ENCODE measurements at places on chromosomes 6 and 20.

DNA sequence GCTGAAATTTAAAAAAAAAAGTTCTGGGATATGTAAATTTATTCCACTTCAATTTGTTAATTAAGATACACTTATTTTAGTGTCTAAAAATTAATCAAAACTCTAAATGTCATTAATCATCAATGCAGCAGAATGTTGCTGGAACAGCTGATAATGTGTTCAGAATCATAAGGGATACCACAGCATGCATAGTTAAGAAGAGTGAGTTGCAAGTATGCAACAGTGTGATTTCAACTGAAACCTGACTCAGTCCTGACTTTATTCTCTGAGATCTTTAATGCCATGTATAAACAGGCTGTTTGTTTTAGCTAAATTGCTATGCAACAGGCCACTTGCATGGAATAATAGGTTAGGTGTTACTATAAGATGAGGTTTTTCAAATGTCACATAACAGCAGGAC lies 1.4 kb downstream of the GRIK2 start:
- no peak for DNase-seq

DNA sequence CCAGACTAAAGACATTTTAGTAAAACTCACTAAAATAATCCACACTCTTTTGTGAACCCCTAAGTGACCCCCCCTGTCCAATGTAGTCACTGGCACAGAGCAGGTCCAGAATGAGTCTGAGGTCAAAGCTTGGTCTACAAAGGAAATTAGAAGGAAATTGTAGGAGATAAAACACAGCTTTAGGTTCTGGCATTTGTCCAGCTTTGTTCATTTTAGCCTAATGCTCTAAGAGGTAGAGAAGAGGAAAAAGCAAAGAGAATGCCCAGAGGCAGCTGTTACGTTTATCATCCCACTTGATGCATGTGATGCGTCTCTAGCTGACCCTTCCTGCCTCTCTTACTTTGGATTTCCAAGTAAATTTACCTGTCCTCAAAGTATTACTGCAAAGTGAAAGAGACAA lies 62.5 kb downstream of the CNKSR3 start:
- DNase-seq, result no peak

DNA sequence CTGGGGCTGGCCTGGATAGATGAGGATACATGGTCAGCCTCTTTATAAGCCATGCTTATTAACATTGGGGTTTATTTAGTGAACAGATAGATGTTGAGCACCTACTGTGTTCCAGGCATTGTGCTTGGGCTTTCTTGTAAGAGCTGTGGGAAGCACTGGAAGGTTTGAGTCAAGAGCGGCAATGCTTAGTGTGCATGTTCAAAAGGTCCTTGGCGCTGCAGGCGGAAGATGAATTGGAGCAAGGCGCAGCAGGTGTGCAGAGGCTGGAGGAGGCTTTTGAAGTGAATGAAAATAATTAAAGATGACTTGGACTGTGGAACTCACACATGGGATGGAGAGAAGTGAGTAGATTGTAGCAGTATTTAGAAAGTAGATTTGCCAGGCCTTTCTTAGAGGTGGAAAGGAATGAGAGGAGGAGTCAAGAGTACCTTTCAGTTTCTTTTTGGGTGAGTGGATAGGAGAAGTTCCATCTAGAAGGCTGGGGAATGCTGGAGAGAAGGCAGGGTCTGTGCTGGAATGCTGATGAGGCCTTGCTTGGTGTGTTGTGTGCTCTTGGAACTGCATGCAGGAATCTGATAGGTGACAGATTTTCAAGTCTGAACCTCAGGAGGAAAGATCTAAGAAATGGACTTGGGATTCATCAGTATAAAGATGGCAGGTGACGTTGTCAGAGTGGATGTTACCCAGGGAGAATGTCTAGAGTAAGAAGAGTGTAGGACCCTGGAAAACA lies 26.4 kb downstream of the SNX9 start:
- DNase-seq, result no peak

- no peak for DNase-seq
Measured at GRCh38 chr6:25219216-25219916, 59.8 kb upstream of the CARMIL1 start.

DNA sequence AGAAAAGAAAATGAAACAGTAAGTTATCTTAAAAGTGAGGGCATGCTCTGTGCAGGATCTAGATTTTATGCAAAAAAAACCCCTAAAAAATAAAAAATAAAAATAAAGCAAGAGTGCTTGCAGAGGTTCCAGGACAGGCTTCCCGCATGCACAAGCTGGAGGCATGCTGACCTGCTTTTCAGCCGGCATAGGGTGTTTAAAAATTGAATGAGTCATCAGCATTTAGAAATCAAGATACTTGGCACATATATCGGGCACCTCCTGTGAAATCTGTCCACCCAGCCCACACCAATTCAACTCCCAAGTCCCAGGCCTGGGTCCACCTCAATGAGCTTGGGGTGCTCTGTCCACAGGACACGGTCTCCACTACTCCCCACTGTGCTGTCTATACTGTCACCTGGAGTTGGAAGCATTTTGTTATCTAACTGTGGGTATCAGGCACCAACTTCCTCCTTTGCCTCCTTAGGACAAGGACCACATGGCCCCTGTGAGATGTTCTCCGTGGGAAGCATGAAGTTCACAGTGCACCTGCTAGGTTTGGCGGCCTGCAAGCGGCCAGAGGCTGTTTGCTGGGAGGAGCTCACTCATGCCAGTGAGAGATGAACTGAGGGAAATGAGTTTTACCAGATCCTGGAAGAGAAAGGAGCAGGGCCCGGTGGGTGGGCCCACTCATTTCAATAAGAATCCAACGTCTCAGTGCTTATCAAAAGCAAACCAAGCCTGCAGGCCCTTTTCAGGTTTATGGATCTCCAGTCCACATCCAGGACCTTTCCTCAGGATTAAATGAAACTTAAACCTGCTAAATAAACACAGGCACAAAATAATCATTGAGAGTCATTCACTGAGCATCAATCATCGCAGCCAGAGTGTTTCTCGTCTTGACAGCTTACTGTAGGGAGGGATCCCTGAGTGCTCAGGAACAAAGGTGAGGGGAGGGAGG lies 121.1 kb downstream of the FOXA2 start:
- DNase-seq, result no peak

DNA sequence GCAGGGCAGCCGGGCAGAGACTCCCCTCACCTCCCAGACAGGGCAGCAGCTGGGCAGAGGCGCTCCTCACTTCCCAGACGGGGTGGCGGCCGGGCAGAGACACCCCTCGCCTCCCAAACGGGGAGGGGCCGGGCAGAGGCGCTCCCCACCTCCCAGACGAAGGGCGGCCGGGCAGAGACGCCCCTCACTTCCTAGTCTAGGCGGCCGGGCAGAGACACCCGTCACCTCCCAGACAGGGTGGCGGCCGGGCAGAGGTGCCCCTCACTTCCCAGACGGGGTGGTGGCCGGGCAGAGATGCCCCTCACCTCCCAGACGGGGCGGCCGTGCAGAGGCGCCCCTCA lies 6.6 kb upstream of the PRIM2 start:
- DNase-seq, result no peak

GRCh38 chr6:25105070-25105925 lies 169.5 kb upstream of the RIPOR2 start:
- no peak for DNase-seq

DNA sequence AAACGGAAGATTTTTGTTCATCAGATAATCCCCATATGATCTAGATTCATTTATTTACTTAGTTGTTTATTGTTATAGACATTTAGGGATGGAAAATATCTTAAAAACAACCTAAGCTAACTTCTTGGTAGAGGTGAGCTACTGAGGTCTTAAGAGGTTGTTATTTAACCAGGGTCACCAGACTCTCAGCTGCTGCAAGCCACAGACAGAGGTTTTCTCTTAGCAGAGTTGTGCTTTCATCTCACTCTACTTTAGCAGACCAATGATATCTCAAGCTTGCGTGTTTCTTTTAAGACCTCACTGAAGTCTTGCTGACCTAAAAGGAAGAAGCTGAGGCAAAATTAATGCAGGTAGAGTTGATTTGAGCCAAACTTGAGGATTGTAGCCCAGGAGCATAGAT lies 43.6 kb downstream of the NCOA7 start:
- DNase-seq, result no peak

DNA sequence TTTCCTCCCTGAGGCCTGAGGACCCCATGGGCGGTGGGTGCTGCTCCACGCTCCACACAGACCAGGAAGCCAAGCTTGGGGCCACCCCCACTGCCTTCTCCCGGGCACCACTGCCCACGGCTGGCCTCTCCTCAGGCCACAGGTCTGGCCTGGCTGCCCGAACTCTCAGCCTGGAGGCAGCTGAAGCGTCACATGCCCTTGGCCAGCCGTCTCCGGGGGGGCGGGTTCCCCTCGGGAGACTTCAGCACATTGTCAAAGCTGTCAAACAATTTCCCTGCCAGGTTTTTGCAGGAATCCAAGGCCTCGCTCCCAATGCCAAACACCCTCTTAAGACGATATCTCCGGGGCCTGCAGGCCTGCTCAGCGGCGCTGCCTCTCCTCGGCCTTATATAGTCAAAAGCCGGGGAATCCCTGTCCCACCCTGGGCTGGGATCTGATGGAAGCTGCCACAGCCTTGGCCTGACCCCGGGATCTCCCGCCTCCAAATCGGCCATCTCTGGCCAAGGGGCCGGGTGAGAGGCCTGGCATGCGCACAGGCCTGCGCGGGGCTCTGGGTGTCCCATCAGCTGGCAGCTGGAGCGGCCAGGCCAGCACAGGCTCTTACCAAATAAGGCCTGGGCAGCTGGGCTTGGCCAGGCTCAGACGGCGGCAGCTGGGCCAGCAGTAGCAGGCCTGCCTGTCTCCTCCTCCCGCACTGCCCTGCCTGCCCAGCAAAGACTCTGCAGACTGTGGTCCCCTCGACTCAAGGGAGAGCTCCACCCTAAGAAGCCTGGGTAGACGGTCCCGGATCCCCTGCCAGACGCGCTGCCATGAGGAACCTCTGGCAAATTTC lies 49.7 kb downstream of the RBM38 start:
- no peak for DNase-seq

DNA sequence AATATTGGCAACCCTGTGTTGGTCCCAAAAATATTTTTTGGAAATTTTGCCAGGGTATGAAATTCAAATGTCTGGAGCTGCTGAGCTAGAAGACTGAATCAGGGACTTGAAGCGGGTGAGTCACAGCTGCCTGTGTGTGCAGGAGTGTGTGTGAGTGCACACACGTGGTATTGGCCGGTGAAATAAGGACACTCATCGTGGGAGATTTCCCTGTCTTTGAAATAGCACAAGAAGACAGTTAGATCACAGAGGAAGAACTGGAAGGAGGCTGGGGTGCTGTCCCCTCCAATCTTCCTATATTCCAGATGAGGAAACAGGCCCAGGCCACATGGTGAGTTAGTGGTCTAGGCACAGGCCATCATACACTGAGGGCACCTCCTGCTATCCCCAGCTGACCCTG lies 123.8 kb upstream of the MLN start:
- DNase-seq, result no peak

DNA sequence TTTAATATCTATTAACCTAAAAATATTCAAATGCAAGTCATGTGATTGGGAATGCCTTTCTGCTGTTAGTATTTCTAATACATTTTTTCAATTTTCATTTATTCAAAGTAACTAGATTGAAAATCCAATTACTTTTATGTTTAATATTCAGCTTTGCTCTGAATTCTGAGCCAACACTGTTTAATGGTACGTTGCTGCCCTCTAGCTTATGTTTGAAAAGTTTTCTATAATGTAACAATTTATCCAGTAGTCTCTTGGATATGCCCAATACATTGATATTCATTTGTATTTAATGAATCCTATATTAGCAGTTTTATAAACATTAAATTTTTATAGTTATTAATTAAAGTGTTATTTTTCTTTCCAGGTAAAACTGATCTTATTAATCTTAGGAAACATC lies 47.4 kb downstream of the LGSN start:
- no peak for DNase-seq

DNA sequence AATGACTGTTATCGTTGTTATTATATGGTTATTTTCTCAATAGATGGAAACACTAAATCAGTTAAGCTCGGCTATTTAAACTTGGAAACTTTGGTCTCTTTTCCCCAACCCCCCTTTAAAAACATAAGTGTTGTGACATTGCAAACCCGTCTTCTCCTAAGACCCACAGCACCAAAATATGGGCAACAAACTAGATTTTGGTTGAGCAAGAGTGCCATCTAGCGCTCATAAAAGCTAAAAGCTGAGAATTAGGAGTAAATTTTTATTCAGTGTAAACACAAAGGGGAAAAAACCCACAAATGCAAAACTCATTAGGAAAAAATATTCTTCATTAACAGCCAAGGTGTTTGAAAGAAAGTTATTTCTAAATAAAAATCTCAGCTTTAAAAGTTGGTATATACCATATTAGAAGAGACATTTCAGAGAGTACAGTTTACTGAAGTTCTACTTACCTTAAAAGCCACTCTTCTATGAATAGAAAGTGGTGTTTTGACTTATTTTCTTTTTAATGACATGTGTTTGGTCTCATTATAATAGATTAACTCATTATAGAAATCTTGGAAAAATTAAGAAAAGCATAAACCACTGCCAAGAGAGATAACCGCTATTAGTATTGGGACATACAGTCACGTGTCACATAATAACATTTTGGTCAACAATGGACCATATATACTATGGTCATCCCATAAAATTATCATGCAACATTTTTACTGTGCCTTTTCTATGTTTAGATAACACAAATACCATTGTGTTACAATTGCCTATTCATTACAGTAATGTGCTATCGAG lies 21.1 kb downstream of the SESN1 start:
- no peak for DNase-seq

GRCh38 chr6:56540232-56541029 lies 102.3 kb downstream of the DST start:
- DNase-seq, result no peak

DNA sequence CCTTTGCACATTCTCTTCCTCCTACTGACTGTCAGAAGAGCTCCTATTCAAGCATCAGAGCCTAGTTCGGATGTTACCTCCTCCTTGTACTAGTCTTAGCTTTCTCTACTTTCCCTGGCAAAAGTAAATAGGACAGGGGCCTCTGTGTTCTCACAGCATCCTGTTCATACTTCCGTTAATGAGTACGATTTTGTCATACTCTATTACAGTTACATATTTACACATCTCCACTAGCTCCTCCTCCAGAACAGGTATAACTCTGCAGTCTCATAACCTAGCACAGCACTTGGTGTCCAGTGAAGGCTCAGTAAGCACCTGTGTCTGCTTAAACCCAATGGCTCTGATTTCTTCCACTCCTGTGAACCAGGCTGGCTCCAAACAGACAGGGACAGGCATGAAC lies 7.0 kb downstream of the ELMO2 start:
- no peak for DNase-seq

GRCh38 chr6:121260651-121261102 lies 73.6 kb downstream of the TBC1D32 start:
- no peak for DNase-seq

DNA sequence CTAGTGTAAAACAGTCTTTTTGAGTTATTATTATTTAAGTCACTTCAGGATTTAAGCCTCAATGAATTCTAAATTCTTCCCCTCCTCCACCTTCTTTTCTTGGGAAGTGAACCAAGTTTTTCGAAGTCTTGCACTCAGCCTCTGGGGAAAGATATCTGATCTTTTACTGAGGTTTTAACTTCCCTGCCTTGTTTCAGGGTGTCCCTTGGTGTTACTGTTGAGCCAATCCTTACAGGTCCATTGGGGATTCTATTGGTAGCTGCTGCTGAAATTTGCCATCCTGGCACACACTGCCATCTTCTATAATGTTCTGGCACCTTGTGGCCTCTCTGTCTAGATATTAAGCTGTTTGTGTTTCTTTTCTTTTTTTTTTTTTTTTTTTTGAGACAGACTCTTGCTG lies 31.7 kb downstream of the BEND6 start:
- no peak for DNase-seq

GRCh38 chr20:45014671-45015415 lies 48.5 kb downstream of the STK4 start:
- DNase-seq, result no peak

- DNase-seq, result no peak
Measured at GRCh38 chr6:163083141-163083540, 331.4 kb upstream of the QKI start.

GRCh38 chr6:90925726-90926125 lies 338.9 kb upstream of the MAP3K7 start:
- DNase-seq, result no peak

All from stimulated activated CD4-positive, alpha-beta T cell treated with anti-CD3 and anti-CD28 coated beads, Interleukin-4, amount 100 ng/mL, for 48 hours (primary cell).